Stimulated activated CD8-positive, alpha-beta memory T cell treated with anti-CD3 and anti-CD28 coated beads, Interleukin-7, amount 100 ng/mL, for 48 hours (primary cell): ENCODE measurements at places on chromosomes 2 and 18.

DNA sequence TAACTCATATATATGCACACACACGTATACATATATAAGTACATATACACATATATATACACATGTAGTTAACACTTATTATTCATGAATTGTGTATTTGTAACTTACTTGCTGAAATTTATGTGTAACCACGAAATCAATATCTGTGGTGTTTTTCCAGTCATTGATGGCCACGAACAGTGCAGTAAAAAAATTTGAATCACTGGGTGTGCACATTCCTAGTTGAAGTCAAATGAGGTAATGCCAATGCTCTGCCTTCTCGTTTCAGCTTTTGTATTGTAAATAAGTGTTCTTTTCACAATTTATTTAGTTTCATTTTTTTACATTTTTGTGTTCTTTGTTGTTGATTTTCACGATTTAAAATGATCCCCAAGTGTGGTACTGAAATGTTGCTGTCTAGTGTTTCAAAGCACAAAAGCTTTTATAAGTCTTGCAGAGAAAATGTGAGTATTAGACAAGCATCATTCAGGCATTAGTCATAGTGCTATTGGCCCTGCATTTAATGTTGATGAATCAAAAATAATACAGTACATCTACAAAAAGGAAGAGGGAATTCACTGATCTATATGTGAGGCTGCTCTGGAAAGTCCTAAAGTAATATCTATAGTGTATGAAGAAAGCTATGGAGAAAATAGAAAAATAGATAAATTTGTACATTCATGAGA is 419.0 kb downstream of the DSC3 start:
- DNase-seq: no peak

- DNase-seq: no peak
These were observed 17.5 kb upstream of the FAHD2A start for GRCh38 chr2:95384854-95385569.

- DNase-seq: peak; percentile 44
These were observed 4.0 kb upstream of the MREG start for GRCh38 chr2:216017365-216017764.

DNA sequence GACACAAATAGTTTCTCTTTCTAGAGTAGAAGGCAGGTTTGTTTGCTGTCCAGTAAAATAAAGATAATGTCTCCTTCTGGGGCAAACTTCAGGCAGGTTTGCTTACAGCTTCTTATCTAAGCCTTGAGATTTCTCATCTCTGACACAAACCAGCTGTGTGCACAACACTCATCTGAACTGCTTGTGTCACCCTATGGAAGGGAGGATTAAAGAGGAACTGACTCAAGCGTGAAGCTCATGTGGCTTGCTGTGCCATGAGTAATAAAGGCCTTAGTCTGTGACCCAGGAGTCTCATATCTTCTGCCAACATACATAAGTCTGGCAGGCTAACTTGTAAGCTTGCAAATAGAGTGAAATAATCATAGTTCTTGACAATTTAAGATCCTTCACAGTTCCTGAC is 24.2 kb upstream of the CPO start:
- DNase-seq: no peak

GRCh38 chr18:74249181-74249968 is 42.4 kb downstream of the CYB5A start:
- no peak for DNase-seq

GRCh38 chr18:47995654-47996053 is 65.2 kb upstream of the SMAD2 start:
- no peak for DNase-seq

DNA sequence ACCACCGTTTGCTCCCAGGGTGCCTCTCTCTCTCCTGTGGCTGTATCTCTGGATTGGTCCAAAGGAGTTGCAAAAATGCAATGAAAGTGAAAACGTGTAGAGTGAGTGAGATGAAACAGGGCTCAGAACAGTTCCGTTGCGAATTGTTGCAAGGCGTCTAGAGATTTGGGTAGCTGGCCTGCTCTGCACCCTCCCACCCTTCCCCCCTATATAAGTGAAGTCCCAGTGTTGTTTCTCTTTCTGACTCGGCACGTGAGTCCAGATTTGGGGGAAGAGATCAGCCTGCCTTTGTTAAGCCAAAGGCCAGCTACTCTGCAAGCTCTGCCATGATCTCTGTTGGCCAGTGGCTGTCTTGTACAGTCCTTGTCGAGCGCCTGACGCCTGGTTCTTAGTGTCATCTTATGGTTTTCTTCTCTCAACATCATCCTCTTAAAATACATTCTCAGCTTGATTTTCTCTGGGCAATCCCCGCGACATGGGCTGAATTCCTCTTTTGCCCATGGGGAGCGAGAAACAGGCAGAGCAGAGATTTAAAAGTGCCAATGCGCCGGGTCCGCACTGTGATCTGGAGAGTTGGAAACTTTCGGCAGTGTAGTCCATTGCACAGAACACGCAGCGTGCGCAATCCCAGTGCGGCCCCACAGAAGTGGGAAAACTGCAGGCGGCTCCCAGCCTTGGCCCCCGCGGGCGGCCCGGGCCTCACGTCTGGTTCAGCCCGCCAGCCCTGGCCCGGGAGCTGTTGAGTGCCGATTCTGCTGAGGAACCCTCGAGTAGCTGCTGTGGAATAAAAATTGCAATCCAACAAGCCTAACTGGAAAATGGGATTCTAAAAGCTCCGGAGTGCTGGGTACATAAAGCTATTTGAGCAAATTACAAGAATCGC is 9.3 kb downstream of the MEIS1 start:
- no peak for DNase-seq

DNA sequence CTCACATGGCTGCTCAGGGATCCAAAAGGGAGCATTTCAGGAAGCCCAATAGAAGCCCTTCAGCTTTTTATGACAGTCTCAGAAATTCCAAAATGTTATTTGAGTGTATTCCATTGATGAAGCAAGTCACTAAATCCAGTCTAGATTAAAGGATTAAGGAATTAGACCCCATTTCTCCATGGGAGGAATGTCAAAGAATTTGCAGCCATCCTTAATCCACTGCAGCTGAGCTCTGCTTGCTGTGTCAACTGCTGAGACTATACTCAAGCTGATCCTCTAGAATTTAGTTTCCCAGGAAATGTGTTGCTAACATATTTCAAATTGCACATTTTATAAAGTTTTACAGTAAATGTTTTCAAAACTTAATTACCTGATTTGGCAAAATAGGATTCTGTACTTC is 28.4 kb upstream of the C2orf69 start:
- no peak for DNase-seq

GRCh38 chr2:32783933-32784332 is 156.1 kb downstream of the TTC27 start:
- DNase-seq: no peak

GRCh38 chr2:169141713-169142352 is 72.5 kb downstream of the DHRS9 start:
- DNase-seq: peak; percentile 34

DNA sequence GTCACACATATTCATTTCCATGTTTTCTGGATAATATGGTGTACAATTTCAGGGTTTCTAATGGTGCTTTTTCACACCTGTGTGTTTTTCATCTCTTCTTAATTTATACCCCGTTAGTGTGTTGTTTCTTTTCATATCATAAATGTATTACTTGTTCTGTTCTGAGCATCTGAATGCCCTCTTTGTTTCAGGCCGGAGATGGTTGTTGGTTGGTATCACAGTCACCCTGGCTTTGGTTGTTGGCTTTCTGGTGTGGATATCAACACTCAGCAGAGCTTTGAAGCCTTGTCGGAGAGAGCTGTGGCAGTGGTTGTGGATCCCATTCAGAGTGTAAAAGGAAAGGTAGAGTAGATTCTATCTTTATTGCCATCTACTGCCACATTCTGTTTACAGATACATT is 45.1 kb upstream of the TBR1 start:
- DNase-seq: no peak

DNA sequence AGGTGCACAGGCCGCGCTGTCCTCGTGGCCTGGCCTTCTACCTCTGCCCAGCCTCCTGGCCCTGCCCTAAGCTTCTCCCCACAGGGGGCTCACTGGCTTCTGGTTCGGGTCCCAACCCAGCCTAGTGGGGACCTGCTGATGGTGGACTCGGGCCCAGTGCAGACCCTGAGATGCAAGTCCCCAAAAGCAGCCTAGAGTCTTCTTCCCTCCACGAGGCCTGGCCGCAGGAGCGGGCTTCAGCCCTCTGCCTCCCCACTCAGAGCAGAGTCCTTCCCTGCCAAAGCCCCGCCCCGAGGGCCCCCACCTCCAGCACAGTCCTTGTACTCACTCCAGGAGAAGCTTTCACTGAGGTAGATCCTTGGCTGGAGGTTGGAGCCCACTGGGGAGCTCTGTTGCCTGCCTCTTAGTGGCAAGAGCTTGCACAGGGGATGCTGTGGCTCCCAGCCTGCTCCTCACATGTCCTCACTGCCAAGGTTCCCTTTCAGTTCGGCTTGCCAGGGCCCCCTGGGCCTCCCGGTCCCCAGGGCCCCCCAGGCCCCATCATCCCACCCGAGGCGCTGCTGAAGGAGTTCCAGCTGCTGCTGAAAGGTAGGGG is 3.6 kb downstream of the ERFE start:
- DNase-seq: no peak

DNA sequence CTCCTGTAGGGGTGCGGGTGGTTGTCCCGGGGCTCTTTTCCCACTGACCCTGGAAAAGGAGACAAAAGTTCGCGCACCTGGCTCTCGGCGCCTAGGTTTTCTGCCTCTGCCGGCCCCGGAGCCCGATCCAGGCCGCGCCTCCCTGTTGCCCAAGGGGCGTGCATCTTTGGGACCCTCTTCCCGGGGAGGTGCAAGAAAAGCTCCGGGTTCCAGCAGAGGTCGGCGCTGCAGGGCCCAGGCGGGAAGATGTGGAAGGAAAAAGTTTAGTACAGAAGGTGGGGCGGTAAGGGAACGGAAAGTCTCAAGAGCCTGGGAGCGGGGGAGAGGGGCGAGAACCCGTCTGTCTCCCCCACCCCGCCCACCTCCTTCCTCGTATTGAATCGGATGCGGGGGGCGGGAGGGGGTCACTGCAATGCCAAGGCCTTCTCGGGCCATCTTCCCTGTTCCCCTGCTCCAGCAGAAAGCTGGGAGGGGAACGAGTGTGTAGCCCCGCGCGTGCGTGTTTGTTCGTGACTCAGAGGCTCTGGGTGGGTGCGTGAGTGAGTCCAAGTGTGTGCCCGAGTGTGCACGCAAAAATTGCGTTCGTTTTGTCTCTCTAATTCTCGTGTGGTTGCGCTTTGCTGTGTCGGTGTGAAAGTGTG is 6.3 kb upstream of the EN1 start:
- DNase-seq: no peak

- no peak for DNase-seq
These were observed 28.0 kb downstream of the KLF7 start for GRCh38 chr2:207137596-207138337.

DNA sequence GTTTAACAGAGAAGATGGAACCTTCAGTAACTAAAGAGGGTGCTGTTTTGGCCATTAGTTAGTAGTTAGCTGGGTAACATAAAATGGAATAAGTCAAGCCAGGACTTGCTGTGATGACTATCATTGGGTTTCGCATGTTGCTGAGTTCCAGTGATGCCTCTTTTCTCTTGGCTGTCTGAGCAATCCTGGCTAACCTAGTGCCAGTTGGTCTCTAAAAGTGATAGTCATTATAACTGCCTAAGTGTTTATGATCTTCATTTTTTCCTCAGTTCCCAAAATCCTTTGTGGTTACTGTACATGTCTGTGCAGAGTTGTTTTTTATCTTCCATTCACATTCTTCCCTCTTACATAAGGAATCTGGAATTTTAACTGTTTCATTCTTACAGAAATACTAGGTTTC is 33.4 kb downstream of the WDR43 start:
- no peak for DNase-seq

- DNase-seq: peak; percentile 17
These were observed 47.5 kb upstream of the ACSL3 start for GRCh38 chr2:222813177-222813843.

DNA sequence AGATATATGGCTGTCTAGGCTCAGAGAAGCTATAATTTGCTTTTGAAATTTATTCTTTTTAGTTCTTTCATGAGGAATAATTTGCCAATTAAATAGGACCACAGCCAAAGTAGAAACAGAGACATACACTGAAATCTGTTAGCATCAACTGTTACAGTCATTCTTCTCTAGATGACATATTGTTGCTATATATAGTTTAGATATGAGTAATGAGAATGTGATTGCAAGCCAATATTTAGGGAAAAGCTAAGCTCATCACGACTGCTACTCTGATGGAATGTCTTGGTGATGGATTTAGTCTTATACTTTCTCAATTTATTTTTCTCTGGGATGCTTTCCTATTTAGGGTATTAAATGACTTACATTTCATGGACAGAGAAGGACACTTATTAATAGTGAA is 259.1 kb downstream of the LNPK start:
- no peak for DNase-seq

DNA sequence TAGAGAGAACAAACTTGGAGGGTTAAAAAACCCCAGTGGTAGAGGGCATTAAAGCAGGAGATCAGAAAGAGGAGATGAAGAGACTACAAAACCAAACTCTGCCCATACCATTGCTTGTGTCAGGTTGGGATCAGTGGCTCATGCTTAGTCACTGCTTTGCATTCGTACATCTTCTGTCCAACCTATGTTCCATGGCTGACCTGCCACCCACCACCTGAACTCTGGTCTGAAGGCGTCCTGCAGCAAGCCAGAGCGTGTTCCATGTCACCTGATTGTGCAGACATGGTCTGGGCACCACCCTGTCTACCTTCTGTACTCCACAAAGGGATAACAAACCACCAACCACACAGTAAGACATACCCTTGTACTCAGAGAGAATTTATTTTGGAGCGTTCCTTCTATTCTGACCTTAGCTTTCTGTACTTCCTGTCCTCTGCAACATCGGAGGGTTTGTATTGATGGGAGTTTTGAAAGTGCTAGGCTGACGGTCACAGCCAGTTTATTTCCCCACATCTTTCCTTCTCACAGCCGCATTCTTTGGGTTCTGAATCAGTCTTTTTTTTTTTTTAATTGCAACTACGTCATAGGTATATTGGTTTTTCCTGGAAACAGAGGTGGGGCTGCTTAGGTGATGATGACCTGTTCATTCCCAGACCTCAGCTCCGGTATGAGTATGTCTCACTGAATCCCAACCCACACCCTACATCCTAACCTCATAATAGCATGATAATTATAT is 88.3 kb downstream of the SOWAHC start:
- no peak for DNase-seq

- DNase-seq: no peak
These were observed 8.2 kb downstream of the CDH2 start for GRCh38 chr18:28168725-28169124.

- DNase-seq: no peak
These were observed 24.5 kb upstream of the MMADHC start for GRCh38 chr2:149612122-149612521.

GRCh38 chr18:5424903-5425664 is 118.7 kb downstream of the EPB41L3 start:
- DNase-seq: no peak

DNA sequence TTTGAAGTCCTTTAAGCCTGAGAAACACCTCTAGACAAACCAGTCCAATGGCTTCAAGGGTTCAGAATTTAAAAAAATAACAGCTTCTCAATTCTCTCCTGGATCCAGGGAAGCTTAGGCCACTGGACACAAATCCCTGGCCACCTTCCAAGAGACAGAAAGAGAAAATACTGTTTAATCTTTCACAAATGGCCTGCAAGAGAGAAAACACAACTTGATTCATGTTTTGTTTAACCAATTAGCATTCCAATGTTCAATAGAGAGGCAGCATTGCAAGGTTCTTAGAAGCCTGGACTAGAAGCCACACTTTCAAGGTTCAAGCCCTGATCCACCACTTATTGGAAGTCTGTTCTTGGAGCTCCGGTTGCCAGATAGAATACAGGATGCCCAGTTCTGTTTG is 109.0 kb upstream of the PARD3B start:
- no peak for DNase-seq

- DNase-seq: no peak
These were observed 14.3 kb downstream of the EPB41L3 start for GRCh38 chr18:5529471-5529870.

- peak; percentile 2 for DNase-seq
These were observed at the start of gene FSIP2 for GRCh38 chr2:185738679-185739472. FSIP2 (plus strand) TSS chr2:185738804; CDS start chr2:185738895, 91 bp downstream.

- no peak for DNase-seq
These were observed 1315.1 kb upstream of the DDX18 start for GRCh38 chr2:116499389-116499788.
